ENCODE measurements at places on chromosomes 16 and 17. TPM values are rescaled to one million over a fixed set of nuclear protein-coding genes. Genes with fewer than 3 reads are reported as not detected.

Gene MYH1
- total RNA-seq, result not detected

Gene CSHL1
- total RNA-seq, result not detected

Gene KRTAP3-2
- total RNA-seq, result not detected

Gene RECQL5
- total RNA-seq, result 10.2 TPM

Gene SAP30BP
- total RNA-seq, result 44.3 TPM

Gene WFIKKN1
- 0.30 TPM for total RNA-seq

Gene SCGB1C2
- not detected for total RNA-seq

Gene CACNG1
- 0.28 TPM for total RNA-seq

Gene CHP2
- 22.5 TPM for total RNA-seq

Gene PLA2G10
- 0.22 TPM for total RNA-seq

Gene PLLP
- 19.1 TPM for total RNA-seq

Gene GINS3
- total RNA-seq, result 7.1 TPM

Gene MPO
- 6.0 TPM for total RNA-seq

Gene GAS7
- total RNA-seq, result 93.8 TPM

Gene TBC1D3D
- 0.17 TPM for total RNA-seq

Gene MFAP4
- 27.0 TPM for total RNA-seq

Gene PITPNM3
- 7.3 TPM for total RNA-seq

Gene PRSS8
- 0.94 TPM for total RNA-seq

Gene SF3B3
- total RNA-seq, result 111 TPM

Gene OR3A3
- total RNA-seq, result not detected

Gene GAST
- not detected for total RNA-seq

Gene SEZ6L2
- total RNA-seq, result 66.3 TPM

Gene UTS2R
- total RNA-seq, result not detected

Gene PRSS27
- total RNA-seq, result 2.1 TPM

Gene SLFN12
- 16.8 TPM for total RNA-seq

Gene PRSS21
- total RNA-seq, result 0.28 TPM

Gene E2F4
- 16.7 TPM for total RNA-seq

Gene LLGL2
- total RNA-seq, result 2.0 TPM

Gene MAF
- 118 TPM for total RNA-seq

Gene KRT27
- not detected for total RNA-seq

Gene CHCT1
- total RNA-seq, result 0.17 TPM

Gene CDH1
- 35.0 TPM for total RNA-seq

Gene HEATR9
- not detected for total RNA-seq

Gene TBKBP1
- total RNA-seq, result 10.4 TPM

Gene PIRT
- total RNA-seq, result 58.0 TPM

Gene PMFBP1
- 3.1 TPM for total RNA-seq

Gene MYH11
- total RNA-seq, result 10.6 TPM

Gene ANKRD40CL
- total RNA-seq, result not detected

Gene NEUROD2
- 2.5 TPM for total RNA-seq

Gene ANKFN1
- 9.6 TPM for total RNA-seq

Gene SOST
- total RNA-seq, result 0.50 TPM

Gene CLEC18C
- total RNA-seq, result 0.94 TPM

Gene PSME3
- 55.8 TPM for total RNA-seq

Gene JPT2
- total RNA-seq, result 24.4 TPM

Gene OTOP2
- not detected for total RNA-seq

Gene NOTUM
- total RNA-seq, result 0.89 TPM

Gene SDK2
- total RNA-seq, result 10.9 TPM

Gene RAI1
- 12.5 TPM for total RNA-seq

Gene EIF3CL
- 79.0 TPM for total RNA-seq

Gene TP53TG3
- not detected for total RNA-seq

Gene HAP1
- 7.3 TPM for total RNA-seq

Gene WFIKKN2
- 111 TPM for total RNA-seq

Gene DUSP14
- total RNA-seq, result 22.9 TPM

Gene ACSM2A
- not detected for total RNA-seq

Gene SLC16A13
- total RNA-seq, result 0.66 TPM

Gene CSH2
- 7.2 TPM for total RNA-seq

Data from spinal cord (tissue), 10 donors.